Activated CD4-positive, alpha-beta T cell treated with anti-CD3 and anti-CD28 coated beads, Interleukin-2, amount 50 U/mL, for 1 hour (primary cell): ENCODE measurements at places on chromosomes 7 and 10.

DNA sequence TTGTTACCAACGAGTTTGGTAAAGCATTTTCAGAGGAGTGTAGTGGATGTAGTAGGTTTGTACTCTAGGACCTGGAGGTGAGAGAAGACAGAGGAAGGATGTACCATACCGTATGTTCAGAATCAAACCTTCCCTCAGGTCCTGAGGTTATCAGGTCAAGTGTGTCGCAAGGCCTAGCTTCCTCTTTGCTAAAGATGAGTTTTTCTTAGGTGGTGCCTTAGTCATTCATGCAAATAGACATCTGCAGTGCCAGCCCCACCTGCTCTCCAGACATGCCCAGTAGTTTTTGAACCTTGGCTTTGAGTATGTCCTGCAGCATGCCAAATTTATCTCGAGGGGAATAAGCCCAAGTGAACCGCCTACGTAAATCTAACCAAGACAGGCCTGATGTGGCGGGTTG lies 71.3 kb downstream of the HDAC9 start:
- DNase-seq: no peak

DNA sequence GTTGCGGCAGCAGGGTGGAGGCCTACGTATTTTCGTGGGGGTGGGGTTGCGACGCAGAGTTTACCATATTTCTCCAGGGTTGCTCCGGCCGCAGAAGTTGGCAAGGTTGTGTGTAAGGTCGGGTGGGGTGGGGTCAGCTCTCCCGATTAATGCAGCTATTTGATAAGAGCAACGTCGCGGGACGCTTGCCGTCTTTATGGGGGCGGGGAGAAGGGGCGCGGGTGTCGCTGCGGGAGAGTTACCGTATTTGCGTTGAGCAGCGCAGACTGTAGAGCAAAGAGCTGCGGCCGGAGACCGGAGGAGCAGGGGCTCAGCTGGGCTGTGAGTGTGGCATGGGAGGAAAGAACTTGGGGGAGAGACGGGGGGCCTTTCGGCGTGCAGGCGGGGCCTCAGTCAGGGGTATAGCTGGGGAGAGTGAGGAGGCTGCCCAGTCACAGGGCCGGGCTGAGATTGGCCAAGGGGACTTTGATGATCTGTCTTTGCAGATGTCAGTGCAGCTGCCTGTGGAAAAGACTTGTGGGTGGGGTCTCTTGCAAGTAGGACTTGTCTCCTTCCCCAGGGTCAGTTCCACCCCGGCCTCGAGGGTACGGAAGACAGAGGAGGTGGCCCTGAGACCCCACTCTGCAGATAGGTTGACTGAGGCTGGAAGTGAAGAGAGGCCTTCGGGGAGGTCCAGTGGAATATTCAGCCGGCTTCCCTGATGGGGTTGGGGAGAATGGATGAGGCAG lies 26.6 kb downstream of the ZNF775 start:
- DNase-seq: no peak

DNA sequence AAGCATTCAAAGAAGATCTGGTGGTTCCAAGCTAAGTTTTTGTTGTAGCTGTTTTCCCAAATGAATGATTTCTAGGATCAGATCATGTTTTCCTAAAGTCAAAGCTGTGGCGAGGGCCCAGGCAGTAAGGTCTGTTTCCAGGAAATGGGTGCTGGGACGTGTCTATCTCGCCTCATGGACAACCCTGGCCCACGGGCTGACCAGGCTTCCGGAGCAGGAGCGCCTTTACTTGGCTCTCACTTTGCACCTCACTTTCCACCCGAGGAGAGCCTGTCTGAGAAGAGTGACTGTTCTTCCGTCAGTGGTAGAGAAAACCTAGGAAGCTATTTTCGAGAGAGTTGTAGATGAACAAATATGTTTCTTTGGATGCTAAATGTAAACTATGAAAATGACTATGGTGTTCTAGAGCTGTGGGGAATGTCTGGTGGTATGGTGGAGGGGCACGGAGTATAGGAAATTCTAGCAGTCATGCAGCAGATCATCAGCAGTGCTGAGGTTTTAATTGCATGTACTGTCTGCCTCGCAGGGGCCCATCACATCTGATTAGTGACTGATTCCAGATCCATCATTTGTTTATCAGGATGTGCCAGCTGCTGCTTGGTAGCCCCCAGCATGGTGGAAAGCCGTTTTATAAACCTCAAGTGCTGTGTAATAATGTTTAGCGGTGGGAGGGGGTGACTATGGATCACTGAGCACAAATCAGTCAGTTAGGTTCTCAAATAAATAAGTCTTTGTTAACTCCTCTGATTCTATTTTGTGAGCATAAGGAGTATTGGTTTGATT lies 66.6 kb downstream of the VWC2 start:
- no peak for DNase-seq

DNA sequence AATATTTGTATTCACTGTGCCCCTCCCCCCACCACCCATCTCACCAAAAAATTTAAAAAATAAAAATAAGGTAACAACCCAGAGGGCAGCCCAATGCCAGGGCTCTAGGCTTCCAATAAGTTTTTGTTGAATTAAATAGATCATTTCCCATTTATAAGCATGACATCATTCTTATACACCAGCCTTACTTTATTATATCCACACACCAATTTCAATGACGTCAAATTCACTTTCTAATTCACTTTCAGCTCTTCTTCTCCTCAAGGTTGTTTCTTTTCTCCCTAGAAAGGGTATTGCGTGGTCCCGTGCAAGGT lies 1.2 kb upstream of the DKK1 start:
- no peak for DNase-seq

- no peak for DNase-seq
Measured at GRCh38 chr7:118327174-118327573, 102.7 kb downstream of the ANKRD7 start.

DNA sequence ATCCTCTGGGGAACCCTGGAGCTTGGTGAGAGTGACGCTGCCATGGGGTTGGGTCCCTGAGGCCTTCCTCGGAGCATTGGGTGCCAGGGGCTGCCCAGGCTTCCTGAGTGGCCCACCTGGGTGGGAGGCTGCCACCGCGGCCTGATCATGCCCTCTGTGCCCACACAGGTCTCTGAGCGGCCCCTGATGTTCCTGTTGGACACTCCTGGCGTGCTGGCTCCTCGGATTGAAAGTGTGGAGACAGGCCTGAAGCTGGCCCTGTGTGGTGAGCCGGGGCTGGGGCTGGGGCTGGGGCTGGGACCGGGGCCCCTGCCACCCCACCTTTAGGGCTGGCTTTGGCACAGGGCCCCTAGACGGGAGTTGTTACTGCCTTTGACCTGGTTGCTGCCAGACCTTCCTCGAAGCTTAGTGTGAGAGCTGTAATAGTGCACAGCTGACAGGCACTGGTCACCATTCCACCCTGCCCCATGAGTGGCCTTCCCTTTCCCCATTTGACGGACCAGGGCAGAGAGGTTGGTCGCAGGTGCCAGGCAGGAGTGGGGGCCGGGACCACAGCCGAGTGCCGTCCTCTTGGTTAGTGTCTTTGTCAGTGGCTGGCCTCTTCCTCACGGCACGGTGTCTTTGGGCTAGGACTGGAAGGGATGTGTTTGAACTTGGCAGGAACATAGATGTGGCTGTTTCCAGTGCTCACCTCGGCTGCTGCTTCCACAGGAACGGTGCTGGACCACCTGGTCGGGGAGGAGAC lies 8.2 kb downstream of the MTG1 start:
- DNase-seq: no peak

GRCh38 chr7:102395592-102395872 lies 631 bp upstream of the PRKRIP1 start:
- no peak for DNase-seq
